Activated CD4-positive, alpha-beta T cell treated with anti-CD3 and anti-CD28 coated beads, Interleukin-2, amount 10 ng/mL, durations not matched to agents 7 days and 5 days (primary cell): ENCODE measurements at places on chromosomes 3 and 15. TPM values are rescaled to one million over a fixed set of nuclear protein-coding genes. Genes with fewer than 3 reads are reported as not detected.

The FBXO40 gene
- total RNA-seq: not detected

The CD200R1 gene
- total RNA-seq: 8.8 TPM

The ADCY5 gene
- total RNA-seq: not detected

The POLG gene
- total RNA-seq: 105 TPM

The CFAP161 gene
- not detected for total RNA-seq

The A4GNT gene
- not detected for total RNA-seq

The SAMD7 gene
- total RNA-seq: not detected

The VGLL3 gene
- total RNA-seq: not detected

The CFAP91 gene
- total RNA-seq: not detected

The GCNT3 gene
- total RNA-seq: not detected

DNA sequence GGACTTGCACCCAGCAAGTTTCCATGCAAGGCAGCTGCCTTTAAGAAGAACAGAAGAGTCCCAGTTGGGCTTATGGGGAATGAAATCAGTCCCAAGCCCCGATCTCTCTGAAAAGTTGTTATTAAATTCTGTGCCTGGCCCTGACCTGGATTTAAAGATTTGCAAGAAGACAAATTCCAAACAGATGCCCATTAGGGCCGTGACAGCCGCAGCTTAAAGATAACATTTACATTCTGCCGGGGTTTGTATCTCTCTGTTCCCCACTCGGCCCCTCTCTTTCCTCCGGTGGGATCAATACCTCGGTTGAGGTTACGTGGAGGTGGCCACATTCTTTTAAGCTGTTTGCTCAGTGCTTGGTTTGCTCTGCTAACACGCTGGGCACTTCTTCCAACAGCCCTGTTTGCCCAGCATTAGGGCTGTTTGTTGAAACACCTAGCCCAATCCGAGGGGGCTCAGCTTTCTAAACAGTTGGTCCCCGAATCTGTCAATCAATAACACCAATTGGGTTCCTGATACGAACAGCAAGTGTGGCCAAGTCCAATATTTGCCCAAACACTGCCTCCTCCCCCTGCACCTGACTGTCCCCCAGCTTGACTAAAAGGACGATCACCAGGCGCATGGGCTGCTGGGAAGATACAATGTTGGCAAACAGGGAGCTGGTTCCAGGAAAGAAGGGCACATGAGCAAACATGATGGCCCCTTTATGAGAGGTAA, 108.6 kb downstream of the RPLP1 start:
- H3K27me3 ChIP-seq: peaks cover 6% of the 10 kb centered on the region
- no peaks in the 10 kb centered on the region for H3K4me1 ChIP-seq

GRCh38 chr3:66860771-66861170, 137.3 kb upstream of the KBTBD8 start:
- H3K4me1 ChIP-seq: no peaks in the 10 kb centered on the region
- no peak overlapping the region for H3K4me3 ChIP-seq
- H3K36me3 ChIP-seq: no peaks in the 10 kb centered on the region
- no peaks in the 10 kb centered on the region for H3K27me3 ChIP-seq
- no peak overlapping the region for H3K27ac ChIP-seq

DNA sequence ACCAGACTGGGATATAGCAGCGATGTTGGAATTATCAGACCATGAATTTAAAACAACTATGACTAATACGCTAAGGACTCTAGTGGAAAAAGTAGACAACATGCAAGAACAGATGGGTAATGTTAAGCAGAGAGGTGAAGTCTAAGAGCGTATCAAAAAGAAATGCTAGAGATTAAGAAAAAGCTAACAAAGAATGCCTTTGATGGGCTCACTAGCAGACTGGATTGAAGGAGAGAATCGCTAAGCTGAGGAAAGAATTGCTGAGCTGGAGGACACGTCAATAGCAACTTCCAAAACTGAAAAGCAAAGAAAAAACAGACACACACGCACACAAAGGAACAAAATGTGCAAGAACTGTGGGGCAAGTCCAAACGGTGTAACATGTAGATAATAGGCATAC, 20.0 kb upstream of the CMTM6 start:
- H3K27ac ChIP-seq: no peak overlapping the region
- peaks cover 3% of the 10 kb centered on the region for H3K4me1 ChIP-seq
- no peak overlapping the region for H3K4me3 ChIP-seq
- DNase-seq: no peak
- no peaks in the 10 kb centered on the region for H3K27me3 ChIP-seq
- H3K36me3 ChIP-seq: peaks cover 22% of the 10 kb centered on the region

GRCh38 chr3:100759950-100760349, 50.7 kb downstream of the TFG start:
- peaks cover 5% of the 10 kb centered on the region for H3K36me3 ChIP-seq
- no peak overlapping the region for H3K4me3 ChIP-seq
- H3K4me1 ChIP-seq: peaks cover 4% of the 10 kb centered on the region
- no peak overlapping the region for H3K27ac ChIP-seq

- no peak overlapping the region for H3K27ac ChIP-seq
- no peaks in the 10 kb centered on the region for H3K36me3 ChIP-seq
- DNase-seq: no peak
- peaks cover 3% of the 10 kb centered on the region for H3K27me3 ChIP-seq
- H3K4me1 ChIP-seq: no peaks in the 10 kb centered on the region
- no peak overlapping the region for H3K4me3 ChIP-seq
Observed at GRCh38 chr3:193884652-193885051, 251.3 kb upstream of the HES1 start.

GRCh38 chr3:56702490-56703315, 19.6 kb upstream of the TASOR start:
- DNase-seq: peak; percentile 73
- H3K27me3 ChIP-seq: no peaks in the 10 kb centered on the region
- H3K36me3 ChIP-seq: no peaks in the 10 kb centered on the region
- H3K4me3 ChIP-seq: no peak overlapping the region
- peaks cover 24% of the 10 kb centered on the region for H3K4me1 ChIP-seq

- H3K27me3 ChIP-seq: no peaks in the 10 kb centered on the region
- peaks cover 8% of the 10 kb centered on the region for H3K36me3 ChIP-seq
Observed at GRCh38 chr3:179179256-179179655, 31.1 kb downstream of the PIK3CA start.

GRCh38 chr3:47984075-47984728, 32.0 kb downstream of the MAP4 start:
- H3K27me3 ChIP-seq: no peaks in the 10 kb centered on the region
- H3K36me3 ChIP-seq: no peaks in the 10 kb centered on the region
- no peak overlapping the region for H3K4me3 ChIP-seq

- H3K4me1 ChIP-seq: peaks cover 3% of the 10 kb centered on the region
- H3K27ac ChIP-seq: peak overlapping the region; percentile 6
- no peaks in the 10 kb centered on the region for H3K36me3 ChIP-seq
- H3K4me3 ChIP-seq: no peak overlapping the region
Observed at GRCh38 chr3:155178810-155179436, 98.8 kb downstream of the MME start.

GRCh38 chr15:45200799-45201556, 13.2 kb upstream of the SHF start:
- DNase-seq: peak; percentile 69
- H3K4me1 ChIP-seq: peaks cover 28% of the 10 kb centered on the region
- H3K4me3 ChIP-seq: no peak overlapping the region
- no peak overlapping the region for H3K27ac ChIP-seq
- H3K36me3 ChIP-seq: no peaks in the 10 kb centered on the region

- no peak for DNase-seq
- no peaks in the 10 kb centered on the region for H3K4me1 ChIP-seq
- H3K27me3 ChIP-seq: no peaks in the 10 kb centered on the region
Observed at GRCh38 chr3:23072693-23073092, 130.4 kb upstream of the UBE2E2 start.

DNA sequence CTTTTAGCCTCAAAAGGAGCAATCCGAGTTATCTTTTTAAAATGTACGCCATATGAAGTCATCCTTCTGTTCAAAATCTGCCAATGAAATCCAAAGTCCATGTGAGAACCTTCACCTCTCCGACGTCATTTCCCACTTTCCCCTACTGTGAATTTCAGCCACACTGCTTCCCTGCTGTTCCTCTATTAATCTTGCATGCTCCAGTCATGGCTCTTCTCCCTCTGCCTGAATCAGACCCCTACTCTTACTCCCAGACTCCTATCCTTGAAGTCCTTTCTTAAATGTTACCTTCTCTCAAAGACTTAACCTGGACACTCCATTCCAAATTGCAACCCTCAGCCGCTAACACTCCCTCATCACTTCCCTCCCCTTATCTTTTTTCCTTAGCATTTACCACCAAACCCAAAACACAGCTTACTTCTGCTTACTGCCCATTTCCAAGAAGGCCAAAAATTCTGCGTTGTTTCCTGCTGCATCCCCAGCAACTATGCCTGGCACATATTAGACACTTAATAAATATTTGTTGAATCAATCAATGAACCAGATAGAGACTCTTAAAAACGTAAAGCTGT, 1.2 kb downstream of the NKIRAS1 start:
- DNase-seq: no peak
- H3K4me3 ChIP-seq: peak overlapping the region; percentile 99
- H3K27ac ChIP-seq: no peak overlapping the region
- H3K36me3 ChIP-seq: peaks cover 37% of the 10 kb centered on the region
- H3K27me3 ChIP-seq: peaks cover 2% of the 10 kb centered on the region

DNA sequence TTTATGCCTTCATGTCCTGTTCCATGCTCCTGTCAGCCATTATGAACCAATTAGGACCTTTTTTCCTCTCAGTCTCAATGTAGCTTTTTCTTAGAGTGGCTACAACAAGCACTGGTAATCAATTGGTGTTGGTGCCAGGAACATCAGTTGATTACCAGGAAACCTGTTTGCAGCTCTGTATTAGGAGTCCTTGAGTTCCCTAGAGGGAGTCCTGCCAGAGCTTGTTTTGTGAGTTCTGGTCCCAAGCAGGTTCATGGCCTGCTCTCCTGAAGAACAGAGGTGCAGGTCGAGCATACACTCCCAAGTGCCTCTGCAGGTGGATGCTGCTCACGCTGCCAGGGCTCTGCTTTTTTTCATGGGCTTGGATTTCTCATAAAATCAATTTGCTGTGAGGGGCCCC, 137.9 kb upstream of the PRR23C start:
- H3K4me3 ChIP-seq: no peak overlapping the region
- H3K36me3 ChIP-seq: no peaks in the 10 kb centered on the region
- no peak overlapping the region for H3K27ac ChIP-seq
- no peaks in the 10 kb centered on the region for H3K4me1 ChIP-seq

DNA sequence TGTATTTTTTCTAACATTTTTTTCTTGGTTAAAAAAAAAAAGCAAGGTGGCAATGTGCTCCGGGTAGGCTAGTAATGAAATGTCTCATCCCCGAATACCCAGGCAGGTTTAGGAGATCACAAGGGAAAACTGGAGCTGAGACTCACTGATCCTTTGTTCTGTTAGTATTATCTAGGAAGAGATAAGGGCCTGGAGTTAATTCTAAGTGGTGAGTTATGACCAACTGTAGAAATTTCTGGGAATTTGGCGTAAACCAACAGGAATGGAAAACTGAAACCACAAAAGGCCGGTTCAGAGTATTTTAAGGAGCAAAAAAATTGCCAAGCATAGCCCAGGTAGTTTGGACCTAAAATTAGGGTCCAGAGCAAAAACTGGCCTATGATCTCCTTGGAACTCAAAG, 12.4 kb downstream of the PPM1M start:
- no peak for DNase-seq
- no peaks in the 10 kb centered on the region for H3K27me3 ChIP-seq
- no peak overlapping the region for H3K27ac ChIP-seq
- no peak overlapping the region for H3K4me3 ChIP-seq

DNA sequence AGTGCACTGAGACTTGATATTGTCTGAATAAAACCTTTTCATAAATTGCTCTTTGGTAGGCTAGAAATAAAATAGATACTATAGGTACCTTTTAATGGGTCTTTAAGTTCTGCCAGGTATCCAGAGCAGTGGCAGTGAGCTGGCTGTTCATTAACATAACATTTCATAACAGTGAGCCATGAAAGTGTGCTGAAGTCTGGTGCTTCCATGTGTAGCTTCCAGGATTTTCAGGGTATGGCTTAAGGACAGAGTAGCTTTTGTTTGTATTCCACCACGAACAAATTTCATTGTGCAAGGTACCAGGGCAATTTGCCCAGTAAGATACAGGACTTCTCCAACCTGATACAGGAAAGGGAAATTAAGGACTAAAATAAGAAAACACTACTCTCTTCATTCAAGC, 124.7 kb upstream of the NANOGP8 start:
- H3K4me3 ChIP-seq: no peak overlapping the region
- H3K27ac ChIP-seq: no peak overlapping the region
- no peaks in the 10 kb centered on the region for H3K27me3 ChIP-seq

DNA sequence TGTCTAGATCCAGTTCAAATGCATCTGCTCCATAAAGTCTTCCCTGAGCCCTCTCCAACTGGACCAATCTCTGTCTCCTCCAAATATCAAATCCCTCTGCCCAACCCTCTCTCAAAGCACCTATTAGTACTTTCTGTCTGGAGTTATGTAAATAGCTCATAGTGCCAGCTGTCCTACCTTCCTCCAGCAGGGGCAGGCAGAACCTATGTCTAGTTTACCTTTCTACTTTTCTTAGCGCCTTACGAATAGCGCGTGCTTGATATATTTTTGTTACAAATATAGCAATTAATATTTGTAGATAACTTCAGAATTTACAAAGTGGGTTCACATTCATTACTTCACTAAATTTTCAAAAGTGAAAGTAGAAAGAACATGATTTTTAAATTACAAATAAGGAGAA, 14.0 kb upstream of the CCDC80 start:
- peak; percentile 21 for DNase-seq
- H3K4me1 ChIP-seq: peaks cover 7% of the 10 kb centered on the region
- H3K36me3 ChIP-seq: peaks cover 3% of the 10 kb centered on the region
- H3K27ac ChIP-seq: no peak overlapping the region
- peaks cover 5% of the 10 kb centered on the region for H3K27me3 ChIP-seq
- H3K4me3 ChIP-seq: no peak overlapping the region

- H3K27ac ChIP-seq: no peak overlapping the region
- H3K27me3 ChIP-seq: peaks cover 7% of the 10 kb centered on the region
- H3K4me3 ChIP-seq: no peak overlapping the region
- H3K36me3 ChIP-seq: no peaks in the 10 kb centered on the region
Observed at GRCh38 chr15:62958528-62959363, 83.8 kb upstream of the TPM1 start.

DNA sequence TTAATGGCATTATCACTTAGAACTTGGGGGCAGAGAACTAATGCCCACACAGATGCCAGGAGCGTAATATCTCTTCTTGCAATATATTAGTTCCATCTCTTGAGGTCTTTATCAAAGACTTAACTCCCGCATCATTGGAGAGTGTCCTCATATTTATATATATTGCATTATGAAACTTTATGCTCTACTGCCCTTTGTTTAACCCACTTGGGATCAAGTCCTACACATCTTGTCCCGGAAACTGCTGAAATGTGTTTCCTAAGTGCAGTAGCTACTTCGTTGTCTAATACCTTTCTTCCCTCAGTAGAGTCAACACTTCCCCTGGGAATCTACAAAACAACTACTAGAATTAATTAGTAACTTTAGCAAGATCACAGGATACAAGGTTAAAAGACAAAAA, 1029.2 kb downstream of the OTOL1 start:
- no peak for DNase-seq
- H3K4me3 ChIP-seq: no peak overlapping the region
- H3K27ac ChIP-seq: no peak overlapping the region
- no peaks in the 10 kb centered on the region for H3K27me3 ChIP-seq
